ENCODE measurements at places on chromosomes 3 and 15.

- no peak for DNase-seq
Observed at GRCh38 chr3:66441129-66441528, 59.7 kb downstream of the LRIG1 start.

DNA sequence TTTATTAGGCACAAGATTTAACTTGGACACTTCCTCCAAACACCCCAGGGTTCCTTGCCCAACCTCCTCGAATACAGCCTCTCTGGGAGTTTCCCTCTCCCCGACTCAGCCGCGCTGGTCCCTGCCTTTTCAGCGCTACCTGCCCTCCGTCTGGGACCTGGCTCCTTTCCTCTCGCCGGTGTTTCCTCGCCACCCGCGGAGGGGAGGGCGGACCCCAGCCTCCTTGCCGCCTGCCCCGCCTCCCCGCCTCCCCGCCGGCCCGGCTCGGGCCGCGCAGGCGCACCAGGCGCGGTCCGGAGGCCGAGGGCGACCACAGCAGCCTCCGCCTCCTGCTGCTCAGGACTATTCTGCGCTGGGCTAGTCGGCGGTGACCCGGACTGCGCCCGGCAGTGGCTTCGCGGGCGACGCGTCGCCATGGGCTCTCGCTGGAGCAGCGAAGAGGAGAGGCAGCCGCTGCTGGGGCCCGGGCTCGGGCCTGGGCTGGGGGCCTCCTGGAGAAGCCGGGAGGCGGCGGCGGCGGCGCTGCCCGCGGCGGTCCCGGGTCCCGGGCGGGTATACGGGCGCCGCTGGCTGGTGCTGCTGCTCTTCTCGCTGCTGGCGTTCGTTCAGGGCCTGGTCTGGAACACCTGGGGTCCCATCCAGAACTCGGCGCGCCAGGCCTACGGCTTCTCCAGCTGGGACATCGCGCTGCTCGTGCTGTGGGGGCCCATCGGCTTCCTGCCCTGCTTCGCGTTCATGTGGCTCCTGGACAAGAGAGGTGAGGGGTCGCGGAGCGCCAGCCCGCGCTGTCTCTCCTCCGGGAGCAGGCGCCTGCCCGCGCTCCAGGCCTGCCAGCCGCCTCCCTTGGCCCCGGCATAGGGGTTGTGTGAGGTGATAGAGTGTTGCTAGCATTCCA, at the start of gene SLC49A4:
Gene SLC49A4, plus strand, starts transcription at position 291 of the 895 bp plus-strand sequence. Its CDS starts 124 bp downstream, at position 415.
- peak; percentile 92 for DNase-seq

DNA sequence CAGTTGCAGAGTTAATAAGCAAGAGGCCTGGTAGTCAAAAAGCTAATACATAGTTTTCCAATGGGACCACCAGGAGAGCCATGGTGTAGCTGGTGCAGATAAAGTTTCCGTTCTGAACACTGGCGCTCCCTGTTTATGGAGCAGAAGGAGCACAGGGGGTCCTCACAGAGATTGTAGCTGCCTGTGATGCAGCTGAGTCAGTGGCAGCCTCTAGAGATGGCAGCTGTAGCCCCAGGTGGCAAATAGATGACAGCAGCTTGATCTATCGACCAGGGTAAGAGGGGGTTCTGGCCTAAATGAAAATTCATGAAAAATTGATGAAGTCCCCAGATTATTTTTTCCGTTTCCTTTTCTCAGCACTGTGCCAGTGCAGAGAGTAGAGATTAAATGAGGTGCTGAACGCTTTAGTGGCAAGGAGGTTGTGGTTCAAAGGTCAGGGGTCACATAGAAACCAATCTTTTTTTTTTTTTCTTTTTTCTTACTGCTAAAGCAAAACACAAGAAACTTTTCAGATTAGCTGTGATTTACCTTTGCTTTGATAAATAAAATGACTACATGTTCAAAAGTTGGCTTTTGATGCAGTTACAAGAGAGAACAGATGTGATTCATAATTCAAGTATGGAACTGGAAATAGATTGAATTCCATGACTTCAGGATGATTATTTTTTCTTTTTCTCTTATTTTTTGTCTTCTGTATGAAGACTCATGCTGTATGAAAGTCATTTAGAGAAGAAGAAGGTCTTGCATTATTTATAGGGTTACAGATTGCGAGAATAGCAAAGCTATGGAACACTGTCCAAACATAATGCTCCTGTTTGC, 63.3 kb downstream of the ROBO2 start:
- no peak for DNase-seq

GRCh38 chr15:41262571-41262970, 31.5 kb downstream of the CHP1 start:
- DNase-seq = no peak

DNA sequence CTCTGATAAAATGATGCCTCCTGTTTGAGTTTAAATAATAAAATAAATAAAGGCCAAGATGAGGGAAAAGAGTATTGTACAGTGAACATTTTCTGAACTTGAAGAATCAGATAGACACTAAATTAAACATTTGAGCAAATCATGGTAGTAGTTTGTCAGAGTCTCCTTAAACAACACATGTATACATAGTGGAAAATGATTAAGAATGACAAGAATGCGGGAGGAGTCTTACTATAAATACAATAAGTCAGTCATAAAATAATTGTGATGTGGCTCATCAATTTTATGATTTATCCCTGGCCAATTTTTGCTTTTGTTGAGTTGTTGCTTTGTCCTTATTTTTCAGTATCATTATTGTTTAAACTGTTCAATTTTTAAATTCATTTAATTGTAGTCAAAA, 158.0 kb upstream of the TMC3 start:
- DNase-seq = no peak

All from iPS-NIHi11 (cell line).